ENCODE measurements at places on chromosomes 2 and 18.

GRCh38 chr2:104889960-104890684, 36.2 kb downstream of the POU3F3 start:
- DNase-seq, result no peak

- no peak for DNase-seq
Observed at GRCh38 chr2:171491292-171491691, 31.0 kb upstream of the CYBRD1 start.

DNA sequence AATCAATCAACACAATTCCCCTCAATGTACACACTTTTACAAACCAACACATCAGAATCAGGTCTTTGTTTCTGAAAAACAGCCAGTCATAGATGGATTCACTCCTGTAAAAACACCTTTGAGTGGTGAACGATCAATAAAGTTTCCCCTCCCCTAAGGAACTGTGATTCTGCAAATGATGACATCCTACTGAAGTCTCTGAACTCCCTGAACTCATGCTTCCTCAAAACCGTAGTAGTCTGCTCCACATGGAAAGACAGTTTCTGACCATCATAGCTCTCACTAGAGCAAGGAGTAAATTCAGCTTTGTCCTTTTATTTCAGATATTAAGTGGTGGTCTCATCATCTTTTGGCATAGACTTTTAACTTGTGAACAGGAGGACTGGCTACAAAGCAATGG, 43.5 kb upstream of the ACTR3 start:
- DNase-seq, result no peak

- no peak for DNase-seq
Observed at GRCh38 chr2:137873536-137874244, 90.6 kb upstream of the HNMT start.

DNA sequence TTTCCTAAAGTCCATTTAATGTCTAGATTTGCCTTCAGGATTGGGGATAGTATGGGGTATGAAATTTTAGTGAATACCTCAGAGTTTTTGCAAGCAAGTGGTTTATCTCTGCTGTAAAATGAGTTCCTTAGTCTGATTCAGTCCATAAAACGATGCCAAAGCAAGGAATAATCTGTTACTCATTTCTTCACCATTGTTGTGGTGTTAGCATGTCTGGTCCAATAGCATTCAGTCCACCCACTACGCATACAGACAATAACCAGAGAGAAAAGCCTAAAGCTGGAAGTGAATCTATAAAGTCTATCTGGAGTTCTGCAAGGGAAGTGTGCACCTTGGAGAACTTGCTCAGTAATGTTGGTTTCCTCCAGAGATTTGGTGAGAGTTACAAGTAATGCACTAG, 12.9 kb upstream of the DPP4 start:
- peak; percentile 33 for DNase-seq

DNA sequence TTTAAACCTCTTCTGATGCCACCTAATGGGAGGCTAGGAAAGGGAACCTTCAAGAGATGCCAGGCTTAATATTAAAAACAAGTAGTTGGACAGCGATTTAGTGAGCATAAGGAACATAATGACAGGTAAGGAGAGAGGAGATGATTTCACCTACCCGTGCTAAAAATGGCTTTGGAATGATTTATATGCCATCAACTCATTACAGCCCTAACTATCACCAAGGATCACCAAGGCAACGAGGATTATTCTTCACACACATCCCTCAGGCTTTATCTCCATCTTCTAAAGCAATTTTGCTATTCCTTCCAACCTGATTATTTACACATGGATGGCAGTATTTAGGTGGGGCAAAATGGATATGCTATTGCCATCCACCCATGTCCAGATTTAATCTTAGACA, 237.8 kb downstream of the DCC start:
- no peak for DNase-seq

DNA sequence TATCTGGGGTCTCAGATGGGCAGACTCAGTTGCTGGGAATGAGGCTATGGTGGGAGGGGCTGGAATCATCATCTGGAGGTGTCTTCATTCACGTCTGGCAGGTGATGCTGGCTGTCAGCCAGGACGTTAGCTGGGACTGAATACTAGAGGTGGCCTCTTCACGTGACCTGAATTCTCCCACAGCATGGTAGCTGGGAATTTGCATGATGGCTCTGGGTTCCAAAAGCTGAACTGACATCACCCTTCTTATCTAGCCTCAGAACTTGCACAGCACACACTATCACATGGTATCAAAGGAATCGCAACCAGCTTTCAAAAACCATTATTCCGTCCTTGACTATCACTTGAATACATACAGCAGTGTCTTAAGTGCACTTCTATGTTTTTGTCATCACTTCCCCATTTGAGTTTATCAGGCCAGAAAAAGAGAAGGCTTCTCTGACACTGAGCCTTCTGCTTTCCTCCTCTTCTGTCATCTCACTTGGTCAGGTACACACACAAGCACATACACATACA, 53.0 kb upstream of the LRP2 start:
- DNase-seq, result no peak

DNA sequence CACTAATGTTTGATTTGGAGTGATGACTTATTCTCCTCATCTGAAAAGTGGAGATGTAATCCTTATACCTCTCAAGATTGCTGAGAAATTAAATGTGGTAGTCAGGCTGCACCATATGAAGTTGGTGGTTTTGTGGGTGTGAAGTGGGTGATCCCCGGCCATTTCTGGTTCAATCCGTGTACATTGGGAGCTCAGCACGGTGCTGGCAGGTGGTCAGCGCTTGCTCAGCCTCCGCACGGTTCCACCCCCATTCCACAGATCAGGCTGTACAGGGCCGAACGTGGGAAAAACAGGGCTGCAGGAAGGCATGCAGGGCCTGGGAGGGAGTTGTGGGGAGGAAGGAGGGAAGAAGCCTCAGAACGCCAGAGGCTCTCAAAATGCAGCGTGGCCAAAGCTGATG, 198.3 kb downstream of the INO80D start:
- no peak for DNase-seq

GRCh38 chr2:170671079-170671478, 44.1 kb upstream of the SP5 start:
- no peak for DNase-seq

DNA sequence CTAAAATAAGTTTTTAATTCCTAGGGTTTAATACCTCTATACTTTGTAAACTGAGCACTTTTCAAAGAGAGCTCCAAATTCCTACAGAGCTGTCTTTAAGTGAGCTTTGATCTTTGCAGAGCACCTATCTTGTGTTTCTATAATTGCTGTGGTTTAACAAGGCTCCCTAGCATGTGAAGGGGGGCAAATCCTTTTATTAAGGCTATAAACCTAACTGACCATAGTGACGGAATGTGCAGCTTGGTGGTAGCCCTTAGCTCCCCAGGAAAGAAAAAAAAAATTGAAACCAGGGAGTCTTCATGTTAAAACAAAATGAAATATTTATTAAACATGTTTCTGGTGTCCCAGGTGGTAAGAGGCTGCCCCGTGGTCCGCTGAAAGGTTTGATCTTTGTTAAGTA, 78.6 kb upstream of the ETAA1 start:
- DNase-seq, result no peak

- DNase-seq, result no peak
Observed at GRCh38 chr2:66682476-66682875, 247.6 kb downstream of the MEIS1 start.

DNA sequence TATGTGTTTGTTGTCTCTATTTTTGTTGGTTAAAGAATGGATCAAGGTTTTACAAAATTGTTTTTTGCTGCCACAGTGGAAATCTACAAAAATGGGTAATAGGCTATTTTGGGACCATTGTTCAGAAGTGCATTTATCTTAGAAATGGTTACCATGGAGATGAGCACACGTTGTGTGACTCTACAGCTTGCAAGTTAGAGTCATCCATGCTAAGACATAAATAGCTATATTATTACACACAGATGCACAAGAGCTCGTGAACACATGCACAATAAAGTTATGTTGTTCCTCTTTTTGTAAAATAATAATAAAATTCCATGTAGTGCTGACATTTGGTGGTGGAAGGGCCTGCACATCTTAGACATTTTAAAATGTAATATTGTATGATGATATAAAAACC, 15.5 kb upstream of the DUSP19 start:
- peak; percentile 70 for DNase-seq

DNA sequence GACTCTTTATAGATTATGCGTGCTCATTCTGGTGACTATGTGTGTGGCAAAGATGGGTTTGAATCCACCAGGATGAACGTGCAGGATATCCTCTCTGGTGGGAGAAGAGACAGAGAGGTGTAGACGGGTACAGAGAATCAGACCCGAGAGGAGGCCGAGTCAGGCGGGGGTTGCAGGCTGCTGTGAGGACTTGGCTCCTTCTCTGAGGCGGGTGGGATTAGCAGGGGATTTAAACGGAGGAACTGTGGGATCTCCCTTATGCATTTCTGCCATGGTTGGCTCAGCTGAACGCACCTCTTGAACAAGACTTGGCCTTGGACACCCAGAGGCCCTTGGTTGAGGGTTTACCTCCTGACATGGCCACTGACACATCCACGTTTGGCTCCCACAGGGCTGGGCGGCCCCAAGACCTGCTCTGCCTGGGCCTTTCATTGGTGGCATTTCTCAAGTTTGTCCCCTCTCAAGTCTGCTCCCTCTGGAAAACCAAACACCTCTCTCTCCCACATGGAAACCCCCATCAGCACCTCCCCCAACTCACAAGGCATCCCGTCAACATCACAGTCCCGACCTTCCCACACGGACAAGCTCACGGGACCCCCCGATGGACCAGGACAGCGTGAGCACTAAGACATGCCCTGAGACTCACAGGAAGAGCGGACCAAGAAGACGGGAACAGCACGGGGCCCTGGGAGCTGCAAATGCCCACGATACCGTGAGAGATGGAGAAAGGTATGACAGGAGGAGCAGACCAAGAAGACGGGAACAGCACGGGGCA, 158.3 kb downstream of the RTP5 start:
- DNase-seq, result no peak

GRCh38 chr2:204738721-204739120, 193.4 kb downstream of the PARD3B start:
- DNase-seq, result peak; percentile 69

- DNase-seq, result no peak
Observed at GRCh38 chr18:41390309-41390708, 564.7 kb upstream of the PIK3C3 start.

DNA sequence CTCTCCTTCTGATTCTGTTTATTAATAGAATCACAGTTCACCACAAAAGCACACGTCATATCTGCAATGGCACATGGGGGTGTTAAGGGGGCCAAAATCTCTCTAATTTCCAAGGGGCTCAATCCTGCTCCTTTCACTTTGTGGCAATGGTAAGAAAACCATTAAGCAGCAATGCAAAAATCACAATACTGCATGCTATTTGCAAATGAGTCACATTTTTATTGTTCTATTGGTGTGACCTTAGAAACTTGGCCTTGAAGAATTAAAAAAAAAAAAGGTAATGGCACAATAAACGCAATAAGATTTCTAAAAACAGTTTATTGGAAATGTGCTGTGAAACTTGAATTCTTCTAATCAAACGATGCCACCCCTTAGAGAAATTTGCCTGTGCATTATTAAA, 251.5 kb downstream of the ZNF521 start:
- no peak for DNase-seq

- DNase-seq, result no peak
Observed at GRCh38 chr2:102591491-102592045, 27.8 kb upstream of the SLC9A2 start.

GRCh38 chr18:76496194-76496890, 1.3 kb upstream of the ZNF516 start:
- DNase-seq, result peak; percentile 76

All from fibroblast of skin of right quadriceps (primary cell).